ENCODE measurements at places on chromosomes 16 and 17. TPM values are rescaled to one million over a fixed set of nuclear protein-coding genes. Genes with fewer than 3 reads are reported as not detected.

DNA sequence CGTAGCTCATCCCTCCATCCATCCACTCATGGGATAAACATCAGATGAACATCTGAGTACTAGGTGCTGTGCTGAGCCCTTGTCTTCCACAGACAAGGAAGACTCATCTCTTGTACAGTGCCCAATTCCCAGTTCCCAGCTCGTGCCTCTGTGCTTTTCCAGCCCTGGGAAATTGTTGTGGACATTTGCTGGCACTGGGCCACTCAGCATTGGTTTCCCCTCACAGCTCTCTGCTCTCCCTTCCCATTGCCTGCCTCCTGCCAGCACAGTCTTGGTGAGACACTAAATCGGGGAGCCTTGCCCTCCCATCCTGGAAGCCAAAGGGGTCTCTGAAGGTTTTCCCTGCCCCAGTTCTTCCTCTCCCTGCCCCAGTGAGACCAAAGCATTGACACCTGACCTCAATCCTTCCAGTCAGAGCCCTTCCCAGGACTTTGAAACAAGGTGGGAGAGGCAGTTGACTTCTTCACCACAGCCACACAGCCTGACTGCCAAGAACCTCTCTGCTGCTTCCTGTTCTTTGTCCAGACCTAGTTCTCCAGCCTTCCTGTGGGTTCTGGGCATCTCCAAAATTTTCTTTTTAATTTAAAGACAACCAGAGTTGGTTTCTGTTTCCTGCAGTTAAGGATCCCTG is 50.2 kb downstream of the WSB1 start:
- H3K27ac ChIP-seq = no peak overlapping the region
- H3K4me1 ChIP-seq = peaks cover 28% of the 10 kb centered on the region
- no peak for DNase-seq
- H3K36me3 ChIP-seq = no peaks in the 10 kb centered on the region
- no peak overlapping the region for H3K4me3 ChIP-seq

Gene ZFP3
- 3.5 TPM for total RNA-seq

DNA sequence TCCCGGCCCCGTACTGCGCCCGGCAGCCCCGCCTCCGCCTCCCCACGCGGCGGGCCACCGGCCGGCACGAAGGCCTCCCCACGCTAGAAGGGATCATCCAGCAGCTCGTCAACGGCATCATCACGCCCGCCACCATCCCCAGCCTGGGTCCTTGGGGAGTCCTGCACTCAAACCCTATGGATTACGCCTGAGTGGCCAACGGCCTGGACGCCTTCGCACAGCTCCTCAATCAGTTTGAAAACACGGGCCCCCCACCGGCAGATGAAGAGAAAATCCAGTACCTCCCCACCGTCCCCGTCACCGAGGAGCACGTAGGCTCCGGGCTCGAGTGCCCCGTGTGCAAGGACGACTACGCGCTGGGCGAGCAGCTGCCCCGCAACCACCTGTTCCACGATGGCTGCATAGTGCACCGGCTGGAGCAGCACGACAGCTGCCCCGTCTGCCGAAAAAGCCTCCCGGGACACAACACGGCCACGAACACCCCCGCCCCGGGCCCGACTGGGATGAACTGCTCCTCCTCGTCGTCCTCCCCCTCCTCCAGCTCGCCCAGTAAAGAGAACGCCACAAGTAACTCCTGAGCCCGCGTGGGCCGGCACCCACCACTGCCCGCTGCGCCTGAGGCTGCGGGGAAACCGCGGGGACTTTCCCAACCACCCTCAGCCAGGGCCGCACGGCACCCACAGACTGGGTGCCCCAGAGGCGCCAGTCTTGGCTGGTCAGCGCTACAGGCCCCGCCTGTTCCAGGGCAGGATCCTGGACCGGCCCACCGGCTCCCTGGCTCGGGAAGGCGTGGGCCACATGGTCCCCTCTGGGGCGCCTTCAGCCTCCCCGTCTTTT is 39.0 kb upstream of the AKAP1 start:
- H3K36me3 ChIP-seq = peaks cover 2% of the 10 kb centered on the region
- DNase-seq = peak; percentile 32
- peaks cover 59% of the 10 kb centered on the region for H3K27me3 ChIP-seq
- H3K4me1 ChIP-seq = peaks cover 27% of the 10 kb centered on the region
- no peak overlapping the region for H3K27ac ChIP-seq
- peak overlapping the region; percentile 64 for H3K4me3 ChIP-seq

Gene SEZ6
- not detected for total RNA-seq

GRCh38 chr16:75216127-75216526 is 2.7 kb upstream of the CTRB1 start:
- no peaks in the 10 kb centered on the region for H3K27me3 ChIP-seq
- peaks cover 19% of the 10 kb centered on the region for H3K4me1 ChIP-seq
- H3K27ac ChIP-seq = no peak overlapping the region
- no peak for DNase-seq
- H3K36me3 ChIP-seq = no peaks in the 10 kb centered on the region
- no peak overlapping the region for H3K4me3 ChIP-seq

DNA sequence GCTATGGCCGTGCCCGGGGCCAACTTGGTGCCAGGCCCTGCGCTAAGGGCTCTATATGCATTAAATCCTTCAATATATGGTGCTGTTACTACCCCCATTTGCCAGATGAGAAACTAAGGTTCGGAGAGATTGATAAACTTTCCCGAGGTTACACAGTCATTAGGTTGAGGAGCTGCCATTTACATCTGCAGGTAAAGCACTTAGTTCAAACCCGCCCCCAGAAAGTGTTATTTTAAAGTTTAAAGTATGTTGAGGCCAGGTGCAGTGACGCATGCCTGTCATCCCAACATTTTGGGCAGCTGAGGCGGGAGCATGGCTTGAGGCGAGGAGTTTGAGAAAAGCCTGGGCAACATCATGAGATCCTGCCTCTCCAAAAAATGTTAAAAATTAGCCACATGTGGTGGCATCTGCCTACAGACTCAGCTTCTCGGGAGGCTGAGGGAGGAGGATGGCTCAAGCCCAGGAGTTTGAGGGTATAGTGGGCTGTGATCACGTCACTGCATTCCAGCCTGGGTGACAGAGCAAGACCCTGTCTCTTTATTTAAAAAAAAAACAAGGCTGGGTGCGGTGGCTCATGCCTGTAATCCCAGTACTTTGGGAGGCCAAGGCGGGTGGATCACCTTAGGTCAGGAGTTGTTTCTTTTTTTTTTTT is 264.7 kb downstream of the PARN start:
- H3K4me3 ChIP-seq = no peak overlapping the region
- no peaks in the 10 kb centered on the region for H3K36me3 ChIP-seq
- no peaks in the 10 kb centered on the region for H3K4me1 ChIP-seq
- no peaks in the 10 kb centered on the region for H3K27me3 ChIP-seq

DNA sequence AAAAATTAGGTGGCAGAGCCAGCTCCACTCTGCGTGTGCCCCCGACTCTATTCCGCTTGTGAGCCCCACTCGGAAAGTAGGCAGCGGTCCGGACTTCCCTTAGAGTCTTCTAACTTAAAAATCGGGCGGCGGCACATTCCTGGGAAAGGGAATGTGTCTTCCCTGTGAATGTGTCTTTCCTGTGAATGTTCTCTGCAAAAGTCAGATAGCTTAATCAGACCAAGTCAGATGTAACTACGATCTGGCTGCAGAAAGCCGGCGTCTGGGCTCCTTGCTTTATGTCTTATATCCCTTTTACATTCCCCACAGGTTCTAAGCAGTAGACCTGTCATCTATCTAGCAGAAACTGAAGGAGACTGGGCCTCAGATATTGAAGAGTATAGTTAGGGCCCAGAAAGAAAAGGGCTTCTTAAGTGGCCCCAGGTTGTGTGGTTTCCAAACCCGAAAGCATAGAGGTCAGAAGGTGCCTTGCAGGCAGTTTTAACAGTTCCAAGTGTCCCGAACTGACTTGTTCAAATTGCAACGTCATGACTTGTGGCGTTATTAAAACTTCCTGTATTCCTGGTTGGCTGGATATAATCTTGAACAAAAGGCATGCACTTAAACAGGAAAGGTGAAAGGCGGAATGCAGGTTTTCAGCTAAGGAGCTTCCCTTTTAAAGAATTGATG is 601 bp downstream of the PHKB start:
- DNase-seq = peak; percentile 42
- no peaks in the 10 kb centered on the region for H3K27me3 ChIP-seq
- H3K4me3 ChIP-seq = peak overlapping the region; percentile 87
- H3K27ac ChIP-seq = peak overlapping the region; percentile 94
- H3K36me3 ChIP-seq = peaks cover 37% of the 10 kb centered on the region

Gene SENP3
- total RNA-seq = 54.4 TPM

GRCh38 chr17:74390680-74391653 is 23.7 kb downstream of the GPR142 start:
- H3K4me3 ChIP-seq = no peak overlapping the region
- no peaks in the 10 kb centered on the region for H3K36me3 ChIP-seq
- H3K4me1 ChIP-seq = peaks cover 2% of the 10 kb centered on the region
- no peak overlapping the region for H3K27ac ChIP-seq
- peaks cover 3% of the 10 kb centered on the region for H3K27me3 ChIP-seq

GRCh38 chr17:41676058-41676419 is 12.6 kb upstream of the EIF1 start:
- no peaks in the 10 kb centered on the region for H3K27me3 ChIP-seq
- peaks cover 52% of the 10 kb centered on the region for H3K4me1 ChIP-seq
- no peak for DNase-seq
- peaks cover 11% of the 10 kb centered on the region for H3K36me3 ChIP-seq

GRCh38 chr17:79555543-79555942 is 55.3 kb downstream of the RBFOX3 start:
- no peak overlapping the region for H3K27ac ChIP-seq
- H3K4me3 ChIP-seq = no peak overlapping the region
- peaks cover 2% of the 10 kb centered on the region for H3K27me3 ChIP-seq
- DNase-seq = no peak

DNA sequence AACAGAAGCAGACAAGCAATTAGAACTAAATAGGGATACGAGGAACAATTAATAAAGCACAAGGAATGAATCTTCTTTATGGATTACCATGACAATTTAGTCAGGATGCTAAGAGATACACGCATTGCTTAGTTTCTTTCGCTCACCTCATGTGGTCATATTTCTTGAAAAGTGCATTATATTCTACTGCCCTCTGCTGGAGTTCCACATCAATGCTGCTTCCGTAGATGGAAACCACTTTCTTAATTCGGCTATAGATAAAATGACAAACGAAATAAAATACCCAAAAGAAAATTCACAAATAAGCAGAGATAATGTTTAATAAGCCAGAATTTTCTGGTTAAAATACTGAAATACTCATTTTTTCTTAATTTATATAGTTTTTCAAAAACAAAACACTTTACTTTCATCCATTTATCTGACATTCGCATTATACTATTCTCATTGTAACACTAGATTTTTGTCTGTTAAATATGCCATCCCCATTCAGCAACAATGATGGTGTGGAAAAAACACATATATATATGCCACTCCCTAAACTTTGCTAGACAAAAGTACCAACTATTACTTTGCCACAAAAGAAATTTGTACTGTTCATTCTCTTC is 22.0 kb upstream of the PHLPP2 start:
- H3K27me3 ChIP-seq = no peaks in the 10 kb centered on the region
- peaks cover 48% of the 10 kb centered on the region for H3K36me3 ChIP-seq
- no peak overlapping the region for H3K4me3 ChIP-seq
- no peaks in the 10 kb centered on the region for H3K4me1 ChIP-seq
- DNase-seq = peak; percentile 51
- H3K27ac ChIP-seq = no peak overlapping the region

Gene RNU2-1
- 6,708 TPM for total RNA-seq

DNA sequence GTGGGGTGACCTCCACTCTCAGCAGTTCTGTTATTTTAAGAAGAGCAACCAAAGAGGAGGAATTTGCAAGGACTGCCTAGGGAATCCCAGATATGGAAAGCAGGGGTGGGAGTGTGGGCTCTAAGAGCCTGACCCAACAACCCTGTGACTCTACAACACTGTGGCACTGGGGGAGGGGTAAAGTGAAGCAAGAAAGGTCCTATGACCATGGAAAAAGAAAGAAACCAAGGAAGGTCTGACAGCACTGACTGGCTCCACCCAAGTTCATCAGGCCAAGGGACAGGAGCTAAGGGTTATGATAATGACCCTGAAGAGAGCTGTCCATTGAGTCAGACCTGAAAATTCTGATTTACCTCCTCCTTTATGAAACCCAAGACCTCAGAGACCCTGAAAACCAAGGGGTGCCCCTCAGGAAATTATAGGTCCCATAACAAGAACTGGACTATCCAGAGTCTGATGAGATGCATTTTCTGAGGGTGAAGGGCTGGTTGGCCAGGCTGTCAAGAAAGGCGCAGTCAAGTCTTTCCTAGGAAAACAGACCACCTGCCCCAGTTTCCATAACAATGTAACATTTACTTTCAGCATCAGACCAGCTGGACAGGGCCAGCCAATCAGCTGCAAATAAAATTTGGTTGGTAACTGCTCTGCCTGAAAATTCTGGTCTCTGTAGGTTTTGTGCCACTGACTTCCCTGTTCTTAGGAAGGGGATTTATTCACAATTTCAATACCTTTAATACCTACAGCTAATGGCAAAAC is 53.8 kb upstream of the MTMR4 start:
- no peaks in the 10 kb centered on the region for H3K4me1 ChIP-seq
- no peak for DNase-seq
- no peaks in the 10 kb centered on the region for H3K36me3 ChIP-seq
- H3K27me3 ChIP-seq = peaks cover 8% of the 10 kb centered on the region
- no peak overlapping the region for H3K27ac ChIP-seq
- H3K4me3 ChIP-seq = no peak overlapping the region

GRCh38 chr17:20202141-20202621 is 193.0 kb downstream of the SPECC1 start:
- no peaks in the 10 kb centered on the region for H3K27me3 ChIP-seq
- DNase-seq = no peak
- H3K4me1 ChIP-seq = peaks cover 15% of the 10 kb centered on the region
- no peaks in the 10 kb centered on the region for H3K36me3 ChIP-seq

Gene REXO5
- 11.2 TPM for total RNA-seq

DNA sequence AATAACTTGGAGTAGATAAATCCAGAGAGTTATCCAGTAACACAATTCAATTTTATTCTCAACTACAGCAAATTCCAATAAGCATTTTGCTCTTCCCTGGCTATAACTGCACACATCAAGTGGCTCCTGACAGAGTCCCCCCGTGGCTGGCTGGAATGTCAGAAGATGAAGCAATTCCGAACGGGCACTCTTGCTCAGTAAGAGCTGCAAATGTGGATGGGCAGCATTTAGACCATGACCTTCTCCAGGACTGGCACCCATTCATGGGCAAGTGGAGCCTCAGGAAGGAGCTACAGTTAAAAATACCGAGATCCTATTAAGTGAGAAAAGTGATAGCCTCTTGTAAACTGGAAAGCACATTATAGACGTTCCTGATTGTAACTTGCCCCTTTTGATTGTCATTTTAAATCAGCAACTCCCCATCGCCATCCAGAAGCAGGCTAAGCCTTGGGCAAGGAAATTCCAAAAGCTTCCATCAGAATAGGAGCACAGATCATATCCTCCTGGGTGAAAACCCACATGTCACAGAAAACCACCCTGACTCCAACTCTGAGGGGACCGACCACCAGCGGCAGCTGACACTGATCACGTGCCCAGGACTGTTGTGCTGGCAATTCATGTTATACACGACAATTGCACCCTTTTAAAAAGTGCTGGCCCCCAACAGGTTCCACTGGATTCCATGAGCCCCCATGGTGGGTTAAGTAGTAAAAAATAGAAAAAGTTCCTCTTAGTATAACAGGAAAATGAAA is 7.1 kb downstream of the UBE2O start:
- H3K27ac ChIP-seq = no peak overlapping the region
- no peak overlapping the region for H3K4me3 ChIP-seq
- H3K27me3 ChIP-seq = no peaks in the 10 kb centered on the region
- peaks cover 71% of the 10 kb centered on the region for H3K4me1 ChIP-seq

Data from activated CD8-positive, alpha-beta T cell treated with anti-CD3 and anti-CD28 coated beads, Interleukin-2, amount 10 ng/mL, durations not matched to agents 7 days and 5 days (primary cell).